ENCODE measurements at places on chromosomes 11 and 22.
A peak's percentile ranks its signal among the peaks of the same experiment; 100 is the strongest.

DNA sequence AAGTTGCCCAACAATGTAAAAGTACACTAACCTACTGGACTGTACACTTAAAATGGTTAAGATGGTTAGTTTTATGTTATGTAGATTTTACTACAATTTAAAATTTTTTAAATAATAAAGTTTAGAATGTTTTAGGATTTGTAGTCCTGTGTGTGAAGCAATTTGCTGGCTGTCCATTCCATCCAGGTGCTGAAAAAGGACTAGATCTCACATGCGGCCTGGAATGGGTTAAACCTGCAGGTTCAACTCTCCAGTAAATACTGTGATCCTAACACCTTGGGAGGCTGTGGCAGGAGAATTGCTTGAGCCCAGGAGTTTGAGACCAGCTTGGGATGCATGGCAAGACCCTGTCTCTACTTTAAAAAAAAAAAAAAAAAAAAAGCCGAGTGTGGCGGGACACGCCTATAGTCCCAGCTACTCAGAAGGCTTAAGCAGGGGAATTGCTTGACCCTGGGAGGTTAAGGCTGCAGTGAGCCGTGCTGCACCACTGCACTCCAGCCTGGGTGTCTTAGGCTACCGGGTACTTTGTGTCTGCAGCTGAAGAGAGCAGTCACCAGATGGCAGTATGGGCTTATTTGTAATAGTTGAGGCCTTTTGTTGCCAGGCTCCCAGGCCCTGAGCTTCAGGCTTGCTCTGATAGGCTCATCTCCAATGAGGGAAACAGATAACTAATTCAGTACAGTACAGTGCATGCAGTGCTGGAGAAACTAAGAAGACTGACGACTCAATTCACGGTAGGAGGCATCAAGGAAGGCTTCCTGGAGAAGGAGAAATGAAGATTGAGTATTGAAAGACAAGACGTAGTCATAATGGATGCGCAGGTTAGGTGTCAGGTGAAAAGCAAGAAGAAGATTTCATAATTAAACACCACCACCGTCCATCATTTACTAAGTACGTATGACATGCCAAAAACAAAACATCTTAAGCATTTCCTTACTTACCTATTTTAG lies 64.7 kb upstream of the ASPHD2 start:
- peak; percentile 16 for DNase-seq

- DNase-seq: no peak
Measured at GRCh38 chr11:2099516-2100349, 39.5 kb downstream of the IGF2 start.

- no peak for DNase-seq
Measured at GRCh38 chr22:28002181-28002700, 83.2 kb upstream of the PITPNB start.

- no peak for DNase-seq
Measured at GRCh38 chr22:47304191-47304831, 541.9 kb downstream of the TBC1D22A start.

GRCh38 chr11:77436969-77437368 lies 36.9 kb downstream of the PAK1 start:
- DNase-seq: no peak

DNA sequence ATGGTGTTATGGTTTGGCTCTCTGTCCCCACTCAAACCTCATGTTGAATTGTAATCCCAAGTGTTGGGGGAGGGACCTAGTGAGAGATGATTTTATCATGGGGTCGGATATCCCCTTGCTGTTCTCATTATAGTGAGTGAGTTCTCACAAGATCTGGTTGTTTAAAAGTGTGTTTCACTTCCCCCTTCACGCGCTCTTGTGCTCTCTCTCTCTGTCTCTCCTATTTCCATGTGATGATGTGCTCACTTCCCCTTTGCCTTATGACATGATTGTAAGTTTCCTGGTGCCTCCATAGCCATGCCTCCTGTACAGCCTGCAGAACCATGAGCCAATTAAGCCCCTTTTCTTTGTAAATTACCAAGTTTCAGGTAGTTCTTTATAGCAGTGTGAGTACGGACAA lies 765.1 kb downstream of the KCNA4 start:
- no peak for DNase-seq

DNA sequence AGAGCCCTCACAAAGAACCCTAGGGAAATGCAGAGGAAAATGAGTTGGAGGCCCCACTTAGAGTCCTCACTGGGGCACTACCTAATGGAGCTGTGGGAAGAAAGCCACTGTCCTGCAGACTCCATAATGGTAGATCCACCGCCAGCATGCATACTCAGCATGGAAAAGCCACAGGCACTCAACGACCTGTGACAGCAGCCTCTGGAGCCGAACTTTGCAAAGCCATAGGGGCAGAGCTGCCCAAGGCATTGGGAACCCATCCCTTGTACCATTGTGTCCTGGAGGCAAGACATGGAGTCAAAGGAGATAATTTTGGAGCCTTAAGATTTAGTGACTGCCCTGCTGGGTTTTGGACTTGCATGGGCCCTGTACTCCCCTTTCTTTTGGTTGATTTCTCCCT lies 18.8 kb downstream of the BBOX1 start:
- DNase-seq: no peak

GRCh38 chr22:34534101-34534500 lies 531.9 kb upstream of the ISX start:
- DNase-seq: no peak

DNA sequence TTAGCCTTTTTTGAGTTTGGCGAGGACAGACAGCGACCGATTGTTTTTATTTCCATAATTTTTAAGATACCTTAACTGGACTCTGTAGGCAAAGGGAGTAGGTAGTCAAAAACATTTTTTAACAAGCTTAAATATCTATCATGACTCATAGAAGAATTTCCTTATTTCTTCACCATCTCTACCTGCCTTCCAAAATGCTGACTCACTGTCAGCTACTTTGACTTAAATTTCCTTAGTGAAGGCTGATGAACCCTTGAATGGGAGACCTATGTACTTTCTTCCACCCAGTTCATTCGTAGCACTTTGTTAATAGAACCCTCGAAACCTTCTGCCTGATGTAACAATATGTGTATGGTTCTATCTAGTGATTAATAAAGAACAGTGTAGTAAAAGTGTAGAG lies 1.1 kb upstream of the MTMR2 start:
- no peak for DNase-seq

GRCh38 chr22:42786606-42787356 lies 66.1 kb upstream of the A4GALT start:
- no peak for DNase-seq

- DNase-seq: no peak
Measured at GRCh38 chr11:32065865-32066629, 24.8 kb upstream of the RCN1 start.

GRCh38 chr11:59207988-59208451 lies 4.7 kb downstream of the MPEG1 start:
- no peak for DNase-seq

- DNase-seq: no peak
Measured at GRCh38 chr22:36183446-36183845, 18.2 kb downstream of the APOL4 start.

DNA sequence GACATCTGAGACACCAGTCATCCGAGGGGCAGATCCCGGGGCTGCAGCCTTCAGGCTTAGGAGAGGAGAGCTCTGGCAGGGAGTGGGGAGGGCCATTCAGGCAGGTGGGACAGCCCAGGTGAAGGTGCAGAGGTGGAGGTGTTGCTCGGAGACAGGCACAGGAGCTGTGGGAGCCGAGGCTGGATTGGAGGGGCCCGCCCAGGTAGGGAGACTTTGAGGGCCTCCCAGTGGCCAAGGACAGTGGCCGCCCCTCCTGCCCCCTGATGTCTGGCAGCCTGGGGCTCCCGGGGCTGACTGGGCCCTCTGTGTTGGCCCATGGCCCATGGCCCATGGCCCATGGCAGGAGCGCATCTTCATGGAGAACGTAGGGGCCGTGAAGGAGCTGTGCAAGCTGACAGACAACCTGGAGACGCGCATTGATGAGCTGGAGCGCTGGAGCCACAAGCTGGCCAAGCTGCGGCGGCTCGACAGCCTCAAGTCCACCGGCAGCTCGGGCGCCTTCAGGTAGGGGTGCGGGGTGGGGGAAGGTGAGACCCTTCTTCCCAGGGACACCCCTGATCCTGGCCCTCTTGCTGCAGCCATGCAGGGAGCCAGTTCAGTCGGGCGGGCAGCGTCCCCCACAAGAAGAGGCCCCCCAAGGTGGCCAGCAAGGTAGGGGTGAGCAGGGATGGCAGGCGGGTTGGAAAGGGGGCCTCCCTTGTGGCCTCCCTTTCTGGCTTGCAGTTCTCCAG lies 13.3 kb downstream of the TMEM258 start:
- DNase-seq: no peak

GRCh38 chr11:120128392-120129119 lies 9.4 kb downstream of the TRIM29 start:
- DNase-seq: no peak

GRCh38 chr11:95379479-95379878 lies 148.5 kb upstream of the SESN3 start:
- no peak for DNase-seq

- DNase-seq: no peak
Measured at GRCh38 chr11:128448200-128448886, 139.0 kb downstream of the ETS1 start.

- no peak for DNase-seq
Measured at GRCh38 chr11:66745356-66746235, 16.6 kb upstream of the SPTBN2 start.

DNA sequence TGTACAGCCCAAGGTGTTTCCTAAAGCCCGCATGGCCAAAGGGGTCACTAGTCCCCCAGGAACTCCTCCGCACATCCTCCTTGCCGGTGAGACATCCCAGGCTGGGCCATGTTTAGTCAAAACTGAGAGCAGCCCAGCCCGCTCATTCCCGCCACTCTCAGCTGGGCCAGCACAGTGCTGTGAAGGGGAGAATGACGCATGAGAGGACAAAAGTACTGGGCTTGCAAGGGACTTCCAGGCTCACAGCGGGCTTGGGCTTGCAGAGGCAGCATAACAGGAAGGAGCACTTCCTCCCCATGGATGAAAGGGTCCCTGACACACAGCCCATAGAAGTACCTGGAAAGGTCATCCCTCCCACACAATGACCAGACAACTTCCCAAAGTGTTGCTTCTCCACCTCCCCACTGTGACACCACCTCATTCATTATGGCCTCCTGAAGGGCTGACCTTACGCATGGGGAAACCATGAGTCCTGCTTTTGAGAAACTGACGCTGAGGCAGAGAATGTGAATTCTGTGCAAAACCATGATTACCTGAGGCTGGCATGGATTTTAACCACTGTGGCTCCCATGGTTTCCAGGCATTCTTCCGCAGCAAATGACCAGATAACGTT lies 19.1 kb downstream of the ETS1 start:
- no peak for DNase-seq

- DNase-seq: no peak
Measured at GRCh38 chr22:37896181-37896592, 9.9 kb upstream of the MICALL1 start.

DNA sequence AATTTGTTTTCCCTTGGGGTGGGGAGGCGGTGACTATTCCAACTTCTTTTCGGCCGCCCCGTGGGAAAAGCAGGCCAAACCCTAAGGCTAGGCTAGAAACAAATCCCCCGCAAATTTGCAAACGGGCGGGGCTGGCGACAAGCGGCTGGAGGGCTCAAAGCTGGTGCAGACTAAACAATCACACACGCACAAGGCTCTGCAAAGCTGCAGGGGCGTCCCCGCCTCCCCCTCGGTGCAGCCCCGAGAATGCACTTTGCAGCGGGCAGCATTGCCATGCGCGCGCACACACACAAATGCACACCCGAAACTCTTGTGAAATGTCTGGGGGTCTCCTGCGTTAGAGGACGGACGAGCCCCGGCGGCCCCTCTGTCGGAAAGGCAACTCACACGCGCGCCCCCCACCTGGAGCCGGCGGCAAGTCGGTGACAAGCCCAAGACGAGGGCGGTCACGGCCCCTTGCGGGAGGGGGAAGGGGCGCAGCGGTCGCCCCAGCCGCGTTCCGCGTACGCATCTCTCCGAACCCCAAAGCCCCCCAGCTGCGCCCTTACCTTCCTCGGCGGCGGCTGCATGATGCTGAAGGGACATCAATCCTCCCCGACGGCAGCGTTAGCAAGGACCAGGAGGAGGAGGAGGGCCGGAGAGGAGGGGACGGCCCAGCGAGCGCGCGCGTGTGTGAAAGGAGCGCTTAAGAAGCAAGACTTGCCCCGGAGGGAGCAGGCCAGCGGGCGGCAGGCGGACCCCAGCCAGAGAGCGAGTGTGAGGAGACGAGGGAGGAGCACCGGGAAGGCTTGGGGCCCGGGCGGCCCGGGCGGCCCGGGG lies 600 bp downstream of the FCHSD2 start:
- no peak for DNase-seq

DNA sequence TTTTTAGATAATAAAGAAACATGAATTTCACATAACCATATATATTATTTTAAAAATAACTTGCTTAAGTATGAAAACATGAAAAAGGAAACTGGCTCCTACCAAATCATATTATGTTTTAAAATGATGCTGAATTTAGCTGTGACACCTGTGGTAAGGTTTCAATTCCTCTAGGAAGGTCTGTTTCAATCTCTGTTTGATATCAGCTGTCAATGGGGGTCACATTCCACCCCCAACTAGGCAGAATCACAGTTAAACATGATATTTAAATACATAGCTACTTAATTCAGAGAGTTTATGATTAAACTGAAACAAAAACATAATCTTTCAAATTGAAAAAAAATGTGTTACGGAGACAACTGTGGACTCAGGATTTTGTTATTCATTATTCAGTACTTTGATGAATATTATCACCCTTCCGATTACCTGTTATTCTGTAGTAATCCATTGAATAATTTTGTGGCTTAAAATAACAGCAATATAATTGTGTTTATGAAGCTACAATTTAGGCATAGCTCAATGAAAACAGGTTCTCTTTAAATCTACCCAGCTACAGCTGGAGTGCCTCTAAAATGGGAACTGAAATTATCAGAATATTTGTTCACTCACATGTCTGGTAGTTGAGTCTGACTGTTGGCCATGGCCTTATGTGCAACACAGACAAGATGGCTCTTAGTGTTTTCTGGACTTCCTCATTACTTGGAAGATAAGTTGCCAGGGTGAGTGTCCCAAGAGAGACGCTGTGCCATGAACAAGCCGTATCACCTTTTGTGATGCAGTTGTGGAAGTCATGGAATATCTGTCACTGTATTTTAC lies 244.6 kb upstream of the ANO3 start:
- no peak for DNase-seq

DNA sequence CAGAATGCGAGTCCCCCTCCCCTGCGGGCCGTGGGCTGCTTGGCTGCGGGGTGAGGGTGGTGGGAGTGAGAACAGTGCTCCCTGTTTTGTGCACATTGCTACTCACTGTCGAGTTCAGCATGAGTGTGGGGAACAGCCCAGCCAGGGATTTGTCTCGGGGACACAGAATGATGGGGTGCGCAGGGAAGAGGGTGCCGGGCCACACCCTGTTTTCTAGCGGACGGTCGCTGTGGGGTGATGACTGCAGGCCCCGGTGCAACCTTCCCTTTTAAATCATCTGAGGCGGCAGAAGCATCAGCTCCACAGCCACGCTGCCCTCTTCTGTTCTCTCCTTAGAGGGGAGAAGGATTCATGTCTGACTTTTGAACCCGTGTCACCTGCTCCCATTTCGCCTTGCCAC lies 1051.2 kb downstream of the TBC1D22A start:
- no peak for DNase-seq

GRCh38 chr11:13302420-13302958 lies 24.9 kb downstream of the BMAL1 start:
- DNase-seq: no peak
